CD14-positive monocyte (primary cell): ENCODE measurements at places on chromosomes 11 and 22. TPM values are rescaled to one million over a fixed set of nuclear protein-coding genes. Genes with fewer than 3 reads are reported as not detected.

- no peak for DNase-seq
Measured at GRCh38 chr11:96963375-96963774, 573.6 kb downstream of the JRKL start.

- DNase-seq: peak; percentile 38
Measured at GRCh38 chr11:65225279-65226102, 36.3 kb upstream of the POLA2 start.

DNA sequence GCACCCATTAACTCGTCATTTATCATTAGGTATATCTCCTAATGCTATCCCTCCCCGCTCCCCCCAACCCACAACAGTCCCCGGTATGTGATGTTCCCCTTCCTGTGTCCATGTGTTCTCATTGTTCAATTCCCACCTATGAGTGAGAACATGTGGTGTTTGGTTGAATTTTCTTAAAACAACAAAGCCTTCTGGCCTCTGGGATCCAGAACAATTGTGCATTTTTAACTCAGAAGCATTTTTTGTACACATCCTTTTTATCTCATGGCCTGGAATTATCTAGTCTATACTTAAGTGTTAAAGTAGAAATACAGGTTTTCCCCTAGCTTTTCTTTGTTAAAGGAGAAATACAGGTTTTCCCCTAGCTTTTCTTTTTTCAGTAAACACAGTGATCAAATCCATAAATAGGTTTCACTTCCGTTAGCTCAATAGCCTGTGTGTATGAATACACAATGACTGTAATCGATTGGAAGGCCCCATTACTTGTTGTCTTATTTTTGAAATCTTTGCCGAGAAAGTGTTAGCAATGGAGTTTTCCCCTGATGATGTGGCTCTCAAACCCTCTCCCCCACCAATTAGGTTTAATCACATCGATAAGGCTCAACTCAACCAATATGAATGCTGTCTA is 125.6 kb upstream of the PITPNB start:
- no peak for DNase-seq

Gene TTC36
- polyA plus RNA-seq: not detected

Gene CABP7
- 0.11 TPM for polyA plus RNA-seq

Gene P2RX3
- polyA plus RNA-seq: not detected
